Vagina (tissue), 2 donors: ENCODE measurements at places on chromosomes 1 and 21. TPM values are rescaled to one million over a fixed set of nuclear protein-coding genes. Genes with fewer than 3 reads are reported as not detected.

DNA sequence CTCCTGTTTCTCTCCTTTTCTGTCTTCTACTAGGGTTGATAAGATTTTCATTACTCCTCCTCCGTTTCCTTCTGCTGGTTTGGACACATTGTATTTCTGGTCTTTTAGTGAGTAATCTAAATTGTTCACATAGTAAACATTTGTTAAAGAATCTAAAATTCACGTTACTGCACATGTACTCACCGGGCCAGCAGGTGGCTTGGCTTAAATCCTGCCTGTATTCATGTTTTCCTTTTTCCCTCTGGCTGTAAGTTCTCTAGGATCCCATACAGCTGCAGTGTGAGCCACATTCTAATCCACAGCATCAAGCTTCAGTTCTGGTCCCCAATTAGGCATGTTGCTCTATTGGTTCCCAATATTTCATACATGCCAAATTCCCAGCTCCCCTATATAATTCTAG lies 958.3 kb downstream of the ADGRL2 start:
- no peak for DNase-seq
- H3K4me1 ChIP-seq: no peaks in the 10 kb centered on the region
- no peak overlapping the region for H3K27ac ChIP-seq
- no peaks in the 10 kb centered on the region for H3K36me3 ChIP-seq
- H3K27me3 ChIP-seq: no peaks in the 10 kb centered on the region
- H3K4me3 ChIP-seq: no peak overlapping the region

DCDC2B gene
- not detected for total RNA-seq

- peak overlapping the region; percentile 35 for H3K27ac ChIP-seq
- H3K4me3 ChIP-seq: no peak overlapping the region
- no peaks in the 10 kb centered on the region for H3K27me3 ChIP-seq
- peaks cover 20% of the 10 kb centered on the region for H3K4me1 ChIP-seq
- no peak for DNase-seq
- no peaks in the 10 kb centered on the region for H3K36me3 ChIP-seq
Measured at GRCh38 chr1:215635827-215636226, 68.7 kb downstream of the KCTD3 start.

- no peak overlapping the region for H3K4me3 ChIP-seq
- no peaks in the 10 kb centered on the region for H3K36me3 ChIP-seq
- H3K27me3 ChIP-seq: no peaks in the 10 kb centered on the region
- H3K27ac ChIP-seq: no peak overlapping the region
- no peaks in the 10 kb centered on the region for H3K4me1 ChIP-seq
- no peak for DNase-seq
Measured at GRCh38 chr1:180594723-180595122, 36.0 kb downstream of the OVAAL start.

PDZK1IP1 gene
- total RNA-seq: 55.2 TPM

TSPEAR gene
- total RNA-seq: not detected

DNA sequence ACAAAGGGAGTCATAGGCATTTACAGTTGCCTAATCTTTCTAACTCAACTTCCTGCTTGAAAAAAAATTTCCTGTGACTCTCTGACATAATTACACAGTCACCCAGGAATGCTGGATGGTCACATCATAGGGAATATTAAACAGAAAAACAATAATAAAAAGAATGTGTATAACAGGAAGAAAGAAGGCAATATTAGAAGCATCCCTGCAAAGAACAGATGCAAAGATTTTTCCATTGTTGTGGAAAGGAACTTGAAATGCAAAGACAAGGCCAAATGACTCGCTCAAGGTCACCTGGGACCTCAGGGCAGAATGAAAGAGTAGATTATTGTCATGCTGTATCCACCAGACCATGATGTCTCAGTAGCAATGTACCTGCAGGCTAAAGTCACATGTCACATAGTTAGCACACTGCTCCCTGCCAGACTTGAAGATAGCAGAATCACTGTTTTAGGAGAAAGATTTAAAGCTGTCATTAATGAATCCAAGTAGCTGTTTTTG lies 184.3 kb downstream of the CYYR1 start:
- no peaks in the 10 kb centered on the region for H3K4me1 ChIP-seq
- H3K27me3 ChIP-seq: no peaks in the 10 kb centered on the region
- no peak overlapping the region for H3K27ac ChIP-seq
- no peaks in the 10 kb centered on the region for H3K36me3 ChIP-seq
- DNase-seq: no peak

OR2L8 gene
- total RNA-seq: not detected

SPATC1L gene
- total RNA-seq: 5.2 TPM

DNA sequence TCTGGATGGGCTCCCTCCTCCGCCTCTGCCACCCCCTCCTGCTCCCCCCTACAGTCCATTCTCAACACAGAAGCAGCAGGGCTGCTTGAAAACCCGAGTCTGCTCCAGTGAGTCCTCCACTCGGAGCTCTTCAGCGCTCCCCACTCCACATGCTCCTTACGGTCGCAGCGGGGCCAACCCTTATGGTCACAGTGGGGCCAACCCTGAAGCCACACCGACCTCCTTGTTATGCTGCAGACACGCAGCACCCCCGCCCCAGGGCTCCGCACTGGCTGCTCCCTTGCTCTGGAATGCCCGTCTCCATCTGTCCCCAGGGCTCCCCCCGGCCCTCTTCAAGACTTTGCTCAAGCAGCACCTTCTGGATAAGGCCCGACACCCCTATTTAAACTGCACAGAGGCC lies 22.6 kb downstream of the GPR157 start:
- peaks cover 12% of the 10 kb centered on the region for H3K4me1 ChIP-seq
- no peak overlapping the region for H3K27ac ChIP-seq
- H3K4me3 ChIP-seq: no peak overlapping the region
- H3K36me3 ChIP-seq: no peaks in the 10 kb centered on the region
- H3K27me3 ChIP-seq: no peaks in the 10 kb centered on the region

- H3K36me3 ChIP-seq: no peaks in the 10 kb centered on the region
- H3K27ac ChIP-seq: no peak within 1 kb of the TSS
- DNase-seq: no peak
- peaks cover 9% of the 10 kb centered on the region for H3K27me3 ChIP-seq
- peak within 1 kb of the TSS; percentile 29 for H3K4me3 ChIP-seq
Measured at GRCh38 chr1:156920233-156921052, at the start of gene LRRC71. LRRC71 (plus strand) TSS chr1:156920632; CDS start chr1:156920804, 172 bp downstream.

ATAD3C gene
- total RNA-seq: not detected

DNA sequence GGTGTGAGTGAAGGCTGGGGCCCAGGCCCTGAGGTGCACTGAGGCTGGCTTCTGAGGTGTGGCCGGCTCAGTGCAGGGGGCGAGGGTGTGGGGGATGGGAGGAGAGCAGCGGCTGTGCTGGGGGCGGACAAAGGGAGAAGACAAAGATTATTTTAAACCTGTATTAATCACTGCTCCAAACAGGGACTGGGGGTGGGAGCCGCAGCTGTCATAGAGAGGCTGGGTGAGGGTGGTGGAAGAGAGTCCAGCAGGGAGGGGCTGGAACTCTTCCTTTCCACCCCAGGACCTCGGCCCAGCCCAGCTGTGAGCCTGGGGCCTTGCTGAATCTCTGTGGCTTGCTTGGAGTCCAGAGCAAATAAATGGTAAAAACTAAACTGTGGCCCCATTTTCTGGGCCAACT lies 106.9 kb downstream of the KCND3 start:
- no peak for DNase-seq
- H3K27ac ChIP-seq: no peak overlapping the region
- H3K36me3 ChIP-seq: no peaks in the 10 kb centered on the region
- H3K4me3 ChIP-seq: no peak overlapping the region
- no peaks in the 10 kb centered on the region for H3K27me3 ChIP-seq

DNA sequence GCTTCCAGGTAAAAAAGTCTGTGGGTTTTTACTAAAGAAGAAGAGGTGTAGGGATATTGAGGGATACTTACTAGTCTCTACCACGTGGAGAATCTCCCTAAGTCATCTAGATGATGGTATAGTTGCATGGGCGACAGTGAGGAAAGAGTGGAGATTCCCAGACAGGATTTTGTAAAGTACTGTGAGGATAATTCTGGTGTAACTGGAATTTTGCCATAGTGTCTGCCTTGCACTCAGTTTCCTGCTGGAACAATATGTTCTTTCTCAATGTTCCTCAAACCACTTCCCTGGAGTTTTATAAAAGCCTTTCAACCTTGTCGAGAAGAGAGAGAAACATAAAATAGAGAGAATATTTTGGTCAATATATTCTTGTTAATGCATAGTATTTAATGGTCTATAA lies 95.1 kb upstream of the WLS start:
- H3K27me3 ChIP-seq: no peaks in the 10 kb centered on the region
- H3K4me3 ChIP-seq: no peak overlapping the region
- no peak for DNase-seq
- H3K4me1 ChIP-seq: peaks cover 5% of the 10 kb centered on the region
- H3K27ac ChIP-seq: no peak overlapping the region
- no peaks in the 10 kb centered on the region for H3K36me3 ChIP-seq

LCE1E gene
- total RNA-seq: not detected

DNA sequence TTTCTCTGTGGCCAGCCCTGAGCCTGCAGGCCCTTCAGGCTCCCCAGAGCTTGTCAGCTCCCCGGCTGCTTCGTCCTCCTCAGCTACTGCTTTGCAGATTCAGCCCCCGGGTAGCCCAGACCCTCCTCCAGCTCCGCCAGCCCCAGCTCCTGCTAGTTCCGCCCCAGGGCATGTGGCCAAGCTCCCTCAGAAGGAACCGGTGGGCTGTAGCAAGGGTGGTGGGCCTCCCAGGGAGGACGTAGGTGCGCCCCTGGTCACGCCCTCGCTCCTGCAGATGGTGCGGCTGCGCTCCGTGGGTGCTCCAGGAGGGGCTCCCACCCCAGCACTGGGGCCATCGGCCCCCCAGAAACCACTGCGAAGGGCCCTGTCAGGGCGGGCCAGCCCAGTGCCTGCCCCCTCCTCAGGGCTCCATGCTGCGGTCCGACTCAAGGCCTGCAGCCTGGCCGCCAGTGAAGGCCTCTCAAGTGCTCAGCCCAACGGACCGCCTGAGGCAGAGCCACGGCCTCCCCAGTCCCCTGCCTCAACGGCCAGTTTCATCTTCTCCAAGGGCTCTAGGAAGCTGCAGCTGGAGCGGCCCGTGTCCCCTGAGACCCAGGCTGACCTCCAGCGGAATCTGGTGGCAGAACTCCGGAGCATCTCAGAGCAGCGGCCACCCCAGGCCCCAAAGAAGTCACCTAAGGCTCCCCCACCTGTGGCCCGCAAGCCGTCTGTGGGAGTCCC lies 45.4 kb downstream of the YARS1 start:
- H3K27ac ChIP-seq: no peak overlapping the region
- H3K36me3 ChIP-seq: no peaks in the 10 kb centered on the region
- H3K4me3 ChIP-seq: no peak overlapping the region
- peaks cover 49% of the 10 kb centered on the region for H3K4me1 ChIP-seq

DNA sequence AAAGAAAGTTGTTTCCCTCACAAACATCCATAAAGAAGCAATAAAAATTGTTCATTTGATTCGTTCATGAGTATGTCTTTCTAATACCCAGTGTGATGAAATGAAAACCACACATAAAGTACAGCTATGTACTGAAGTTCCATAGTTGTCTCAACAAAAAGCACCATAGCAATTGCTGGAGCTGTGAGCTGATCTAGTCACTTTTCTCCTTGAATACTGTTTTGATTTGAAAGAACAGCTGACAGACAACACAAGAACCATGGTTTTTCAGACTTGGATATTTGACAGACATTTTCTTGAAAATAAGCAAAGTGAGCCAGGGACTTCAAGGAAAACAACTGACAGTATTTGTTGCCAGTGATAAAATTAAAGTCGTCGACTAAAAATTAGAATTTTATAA lies 237.1 kb upstream of the PLD5 start:
- no peak overlapping the region for H3K27ac ChIP-seq
- H3K4me3 ChIP-seq: no peak overlapping the region
- no peaks in the 10 kb centered on the region for H3K4me1 ChIP-seq

DNA sequence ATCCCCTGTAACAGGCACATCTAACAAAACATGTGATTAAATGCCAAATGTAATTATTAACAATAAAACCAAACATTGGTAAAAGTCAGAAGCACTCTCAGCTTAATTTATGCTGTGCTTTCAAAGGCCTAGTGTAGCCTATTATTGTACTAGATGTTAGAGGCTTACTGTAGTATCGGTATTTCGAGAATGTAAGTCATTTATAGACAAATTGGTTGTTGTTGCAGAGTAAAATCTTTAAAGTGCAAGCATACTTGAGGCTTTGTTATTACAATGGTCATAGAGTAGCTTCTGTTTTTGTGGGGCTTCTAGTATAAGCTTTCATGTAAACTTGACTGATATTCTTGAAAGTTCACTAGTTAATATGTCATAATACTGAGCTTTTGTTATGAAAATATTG lies 965.8 kb downstream of the PLA2G4A start:
- no peaks in the 10 kb centered on the region for H3K36me3 ChIP-seq
- no peaks in the 10 kb centered on the region for H3K27me3 ChIP-seq
- no peak for DNase-seq
- H3K27ac ChIP-seq: no peak overlapping the region
- no peak overlapping the region for H3K4me3 ChIP-seq

GRCh38 chr21:41294548-41295231 lies 21.9 kb upstream of the FAM3B start:
- no peaks in the 10 kb centered on the region for H3K36me3 ChIP-seq
- no peak for DNase-seq
- no peaks in the 10 kb centered on the region for H3K27me3 ChIP-seq

RGSL1 gene
- not detected for total RNA-seq

- H3K27me3 ChIP-seq: no peaks in the 10 kb centered on the region
- H3K36me3 ChIP-seq: no peaks in the 10 kb centered on the region
- no peak overlapping the region for H3K4me3 ChIP-seq
Measured at GRCh38 chr1:186763107-186763506, 65.6 kb upstream of the PLA2G4A start.

DNA sequence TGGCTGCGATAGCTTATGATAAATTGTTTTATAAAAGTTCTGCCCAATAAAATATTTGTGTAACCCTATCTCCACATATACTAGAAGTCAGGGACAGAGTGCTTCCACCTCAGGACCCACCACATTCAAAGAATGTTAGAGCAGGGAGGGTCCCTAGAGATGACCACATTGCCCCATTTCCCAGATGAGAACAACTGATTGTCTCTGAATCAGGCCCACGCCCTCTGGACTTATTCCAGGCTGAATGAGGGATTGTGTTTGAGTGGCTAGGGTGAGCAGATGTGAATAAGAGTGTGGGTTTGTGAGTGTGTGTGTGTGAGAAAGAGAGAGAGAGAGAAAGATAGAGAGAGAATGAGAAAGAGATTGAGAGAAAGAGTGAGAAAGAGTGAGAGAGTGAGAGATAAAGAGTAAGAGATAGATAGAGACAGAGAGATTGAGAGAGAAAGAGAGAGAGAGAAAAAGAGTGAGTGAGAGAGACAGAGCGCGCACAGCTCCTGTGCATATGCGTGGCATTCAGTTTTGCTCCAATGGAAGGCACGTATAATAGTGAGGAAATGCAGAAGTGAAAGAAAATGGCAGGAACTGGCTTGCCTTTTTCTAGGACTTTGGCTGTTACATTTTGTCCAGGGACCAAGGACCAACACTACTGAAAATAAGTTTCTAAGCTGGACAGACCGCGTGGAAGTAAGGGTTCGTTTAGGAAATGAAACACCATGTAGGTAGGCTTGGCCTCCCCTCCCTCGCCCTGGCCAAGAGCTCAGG lies 94.1 kb downstream of the ABCA4 start:
- no peaks in the 10 kb centered on the region for H3K36me3 ChIP-seq
- no peaks in the 10 kb centered on the region for H3K4me1 ChIP-seq
- no peak overlapping the region for H3K4me3 ChIP-seq

DNA sequence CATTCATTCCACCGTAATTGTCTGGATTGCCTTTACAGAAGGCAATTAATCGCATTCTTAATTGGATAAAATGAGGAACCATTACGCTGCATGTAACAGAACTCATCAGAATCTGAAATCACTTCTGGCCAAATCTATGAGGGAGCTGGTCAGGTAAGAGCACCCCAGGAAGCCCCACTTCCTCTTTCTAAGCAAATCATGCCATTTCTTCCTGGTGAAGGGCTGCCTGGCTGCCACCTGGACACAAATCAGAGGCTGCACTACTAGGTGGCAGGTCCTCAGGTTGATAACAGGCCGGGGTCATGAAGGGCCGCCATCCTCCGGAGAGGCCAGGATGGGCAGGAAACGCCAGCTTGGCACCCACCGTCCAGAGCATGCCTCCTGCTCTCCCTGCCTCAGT lies 73.7 kb downstream of the CAPZB start:
- DNase-seq: no peak
- H3K4me3 ChIP-seq: no peak overlapping the region
- H3K27me3 ChIP-seq: no peaks in the 10 kb centered on the region
- H3K36me3 ChIP-seq: no peaks in the 10 kb centered on the region

GCSAML gene
- total RNA-seq: not detected
